ENCODE measurements at places on chromosomes 12 and 14.
A peak's percentile ranks its signal among the peaks of the same experiment; 100 is the strongest.

- peak; percentile 54 for DNase-seq
These were observed at the start of gene CDH24 for GRCh38 chr14:23056956-23057756. Gene CDH24, minus strand, starts transcription at chr14:23057520. Its CDS starts 1,787 bp downstream, at chr14:23055733.

GRCh38 chr12:122846622-122847515 is 11.6 kb downstream of the HIP1R start:
- no peak for DNase-seq

DNA sequence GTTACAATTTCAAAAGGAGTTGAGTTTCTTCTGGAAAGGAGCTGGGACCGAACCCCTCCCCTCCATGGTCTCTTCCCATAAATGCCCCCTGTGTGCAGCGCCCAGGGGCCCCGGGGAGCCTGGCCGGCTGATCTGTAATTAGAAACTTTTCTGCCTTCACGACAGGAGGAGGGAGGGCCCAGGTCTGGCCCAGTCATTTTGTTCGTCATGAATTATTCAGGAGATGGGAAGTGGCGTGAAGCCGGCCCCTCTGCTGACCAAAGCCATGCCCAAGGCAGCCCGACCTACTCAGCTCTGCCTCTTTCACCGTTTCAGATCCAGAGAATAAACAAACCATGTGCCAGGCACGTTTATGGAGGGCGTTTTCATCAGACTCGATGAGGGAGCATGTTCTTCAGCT is 33.3 kb upstream of the MSI1 start:
- DNase-seq = no peak

GRCh38 chr12:68915055-68915454 is 17.9 kb downstream of the CPM start:
- no peak for DNase-seq

- DNase-seq = no peak
These were observed 29.0 kb downstream of the CAPRIN2 start for GRCh38 chr12:30725739-30726138.

DNA sequence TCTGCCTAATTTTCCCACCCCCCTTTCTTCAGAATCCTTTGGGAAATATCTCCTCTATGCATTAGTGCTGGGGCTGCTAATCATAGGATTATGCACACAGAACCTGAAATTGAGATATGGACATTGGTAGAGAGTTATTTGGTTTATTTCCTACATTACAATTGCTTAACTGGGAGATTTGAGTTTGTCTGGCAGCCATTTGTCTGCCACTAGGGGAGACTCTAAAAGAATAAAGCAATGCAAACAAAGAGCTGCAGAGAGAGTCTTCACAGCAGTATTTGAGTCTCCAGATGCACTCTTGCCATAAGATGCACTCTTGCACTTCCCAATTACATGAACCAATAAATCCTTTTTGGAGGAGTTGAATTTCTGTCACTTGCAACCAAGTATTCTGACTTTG is 12.0 kb upstream of the PCNX4 start:
- no peak for DNase-seq

GRCh38 chr14:94671870-94672444 is 59.8 kb downstream of the SERPINA3 start:
- no peak for DNase-seq

DNA sequence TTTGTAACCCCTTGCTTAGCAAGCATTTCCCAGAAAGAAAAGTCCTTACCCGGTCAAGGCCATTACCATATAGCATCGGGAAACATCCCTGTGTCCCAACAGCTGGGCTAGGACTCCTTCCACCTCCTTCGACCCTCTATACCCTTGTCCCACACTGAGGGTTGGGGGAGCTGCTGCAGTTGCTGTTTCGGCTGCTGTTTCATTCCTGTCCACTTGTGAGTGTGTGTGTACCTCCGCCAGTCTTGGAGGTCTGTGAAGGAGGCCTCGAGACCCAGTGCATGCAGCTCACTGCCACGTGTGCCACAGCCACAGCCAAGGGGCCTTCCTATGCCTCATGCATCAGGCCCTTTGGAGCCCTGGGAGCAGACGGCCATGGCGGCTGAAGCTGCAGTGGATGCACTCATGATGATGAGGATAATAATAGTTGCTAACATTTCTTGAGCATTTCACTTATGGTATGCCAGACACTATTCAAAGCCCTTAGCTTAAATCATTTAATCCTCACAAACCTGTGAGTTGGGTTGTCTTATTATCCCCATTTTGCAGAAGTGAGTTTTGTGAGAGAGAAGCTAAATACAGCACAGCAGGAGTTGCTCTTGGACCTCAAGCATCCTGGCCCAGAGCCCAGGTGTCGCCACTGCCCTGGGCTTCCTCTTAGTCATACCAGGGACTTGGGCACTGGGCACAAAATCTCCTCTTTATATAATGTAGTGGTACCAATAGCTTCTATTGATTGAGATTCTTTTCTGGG is 156.5 kb downstream of the PRKCH start:
- no peak for DNase-seq
